ENCODE measurements at places on chromosomes 5 and 9.

GRCh38 chr5:63217422-63217821 is 638.8 kb downstream of the LRRC70 start:
- no peaks in the 10 kb centered on the region for H3K27me3 ChIP-seq
- DNase-seq: no peak
- no peak overlapping the region for H3K4me3 ChIP-seq

DNA sequence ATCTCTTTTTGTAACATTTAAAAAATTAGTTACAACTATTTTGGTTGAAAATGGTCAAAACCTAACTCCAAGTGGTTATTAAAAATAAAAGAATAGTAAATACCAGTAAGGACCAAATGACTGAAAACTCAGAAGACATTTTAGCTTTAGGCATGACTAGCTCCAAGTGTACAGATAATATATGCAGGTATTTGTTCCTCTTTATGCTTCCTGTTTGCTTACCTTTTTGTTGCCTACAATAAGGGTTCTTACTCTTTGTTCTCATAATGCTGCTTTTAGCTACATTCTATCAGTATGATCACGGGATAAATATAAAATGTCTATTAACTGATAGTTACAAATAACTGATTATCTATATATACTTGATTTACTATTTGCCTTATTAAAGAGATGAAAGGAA is 259.6 kb downstream of the CDH12 start:
- no peak overlapping the region for H3K4me3 ChIP-seq
- H3K4me1 ChIP-seq: no peaks in the 10 kb centered on the region
- no peak overlapping the region for H3K27ac ChIP-seq

DNA sequence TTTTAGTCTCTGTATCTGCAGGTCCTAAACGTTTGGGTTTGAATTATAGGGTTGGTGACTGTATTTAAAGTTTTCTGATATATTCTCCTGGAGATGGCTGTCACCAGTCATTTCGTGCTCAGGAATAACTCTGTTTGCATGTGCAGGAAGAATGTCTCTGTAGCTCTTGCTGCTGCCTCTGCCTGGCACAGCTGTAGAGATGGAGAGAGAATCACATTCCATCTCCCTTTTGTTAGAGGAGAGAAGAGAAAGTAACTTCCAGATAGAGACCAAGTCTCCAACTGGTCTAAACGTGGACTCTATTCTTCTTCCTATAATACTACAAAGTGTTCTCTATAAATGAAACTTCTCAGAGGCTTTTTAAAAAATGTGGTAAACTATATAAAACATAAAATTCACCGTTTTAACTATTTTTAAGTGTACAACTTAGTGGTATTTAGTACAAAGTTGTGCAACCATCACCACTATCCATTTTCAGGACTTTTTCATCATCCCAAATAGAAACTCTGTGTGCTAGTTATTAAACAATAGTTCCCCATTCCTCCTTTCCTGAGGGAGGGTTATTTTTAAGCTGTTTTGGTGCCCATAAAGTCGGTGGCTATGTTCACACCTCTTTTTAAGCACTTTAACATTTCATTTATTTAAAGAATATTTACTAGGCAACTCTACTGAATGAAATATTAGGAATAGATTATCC is 20.7 kb upstream of the STARD4 start:
- H3K4me1 ChIP-seq: no peaks in the 10 kb centered on the region
- no peak overlapping the region for H3K27ac ChIP-seq
- no peak overlapping the region for H3K4me3 ChIP-seq
- H3K27me3 ChIP-seq: no peaks in the 10 kb centered on the region

DNA sequence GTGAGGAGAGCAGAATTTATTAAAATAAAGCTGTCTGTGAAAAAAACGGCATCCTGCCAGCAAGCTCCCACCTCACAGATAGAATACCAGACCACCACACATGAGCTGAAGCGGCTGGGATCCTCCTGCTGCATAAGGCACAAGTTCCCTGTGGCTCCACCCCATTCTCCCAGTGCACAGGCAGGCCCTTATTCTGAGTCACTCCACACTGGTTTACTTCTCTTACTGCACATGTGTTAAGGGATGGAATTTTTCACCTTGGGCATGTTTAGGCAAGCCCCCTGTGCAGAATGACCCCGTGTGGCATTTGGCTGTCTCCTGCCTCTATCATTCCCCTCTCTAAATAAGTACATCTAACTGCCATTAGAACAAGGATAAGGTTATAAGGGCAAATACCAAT is 115.0 kb upstream of the ELAVL2 start:
- H3K4me3 ChIP-seq: no peak overlapping the region
- no peaks in the 10 kb centered on the region for H3K27me3 ChIP-seq
- no peak overlapping the region for H3K27ac ChIP-seq
- H3K36me3 ChIP-seq: no peaks in the 10 kb centered on the region
- no peaks in the 10 kb centered on the region for H3K4me1 ChIP-seq

DNA sequence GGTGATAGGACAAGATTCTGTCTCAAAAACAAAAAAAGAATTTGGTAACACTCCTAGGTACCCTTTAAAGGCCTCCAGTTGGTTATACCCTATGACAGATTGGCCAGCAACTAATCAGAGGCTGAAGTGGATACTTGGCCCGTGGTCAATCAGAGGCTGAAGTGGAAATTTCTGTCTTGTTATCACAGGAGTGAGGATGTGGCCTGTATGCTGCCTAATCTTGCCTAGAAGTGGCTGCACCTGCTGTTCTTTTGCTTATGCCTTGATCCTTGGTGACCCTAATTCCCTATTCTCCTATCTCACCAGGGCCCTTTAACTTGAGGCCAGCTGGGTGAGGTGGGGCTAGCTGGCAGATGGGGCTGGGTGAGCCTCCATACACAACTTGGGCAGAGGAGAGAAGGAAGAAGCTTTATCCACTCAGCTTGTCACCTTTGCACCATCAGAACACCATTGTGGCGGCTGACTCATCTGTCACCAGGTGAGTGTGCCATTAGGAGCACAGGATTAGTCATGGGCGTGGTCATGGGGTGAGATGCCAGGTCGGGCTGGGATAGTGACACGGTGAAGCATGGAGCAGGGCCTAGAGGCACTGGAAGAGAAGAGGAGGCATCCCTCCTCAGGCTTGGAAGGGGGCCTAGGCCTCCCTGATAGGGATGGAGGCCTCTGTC is 41.5 kb downstream of the SAR1B start:
- DNase-seq: no peak
- no peak overlapping the region for H3K27ac ChIP-seq
- no peak overlapping the region for H3K4me3 ChIP-seq
- no peaks in the 10 kb centered on the region for H3K27me3 ChIP-seq

DNA sequence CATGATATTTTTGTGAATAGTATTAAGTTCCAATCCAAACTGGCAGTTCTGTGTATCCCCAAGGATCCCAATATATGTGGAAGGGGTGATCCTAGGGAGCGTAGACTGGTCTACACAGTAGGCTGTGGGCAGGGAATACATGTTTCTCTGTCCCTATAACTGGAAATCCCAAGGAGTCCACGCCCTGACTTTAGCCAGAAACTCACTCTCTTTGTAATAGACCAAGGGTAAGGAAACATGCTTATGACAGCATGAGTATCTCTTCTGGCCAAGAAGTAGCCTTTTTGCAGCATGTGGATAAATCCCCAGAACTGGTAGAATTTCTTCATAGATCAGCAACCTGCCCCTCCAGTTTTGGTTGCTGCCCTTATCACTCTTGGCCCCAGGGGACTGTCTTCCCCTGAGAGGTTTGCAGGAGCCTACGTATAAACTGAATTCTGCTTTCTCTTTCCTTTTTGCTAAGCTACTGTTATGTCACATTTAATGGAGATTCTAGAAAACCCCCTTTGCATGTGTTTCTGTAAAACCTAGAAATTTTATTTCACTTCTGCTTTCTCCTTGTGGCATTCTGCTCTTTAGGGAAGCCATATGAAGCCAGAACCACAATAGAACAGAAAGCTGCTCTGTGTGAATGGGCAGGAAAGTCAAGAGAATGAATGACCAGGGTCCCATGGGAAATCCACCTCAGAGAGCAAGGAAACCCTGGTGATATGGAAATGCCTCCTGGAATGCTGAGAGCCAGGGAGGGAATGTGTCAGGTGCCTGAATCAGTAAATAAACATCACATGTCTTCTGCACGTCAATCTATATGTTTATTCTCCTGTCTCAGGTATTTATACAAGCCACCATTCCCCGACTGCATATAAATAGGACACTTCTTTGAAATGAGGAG is 3.5 kb downstream of the IFNA2 start:
- H3K27me3 ChIP-seq: no peaks in the 10 kb centered on the region
- H3K27ac ChIP-seq: no peak overlapping the region
- no peaks in the 10 kb centered on the region for H3K36me3 ChIP-seq
- no peak for DNase-seq

GRCh38 chr9:107727086-107727780 is 237.7 kb upstream of the KLF4 start:
- no peak for DNase-seq
- H3K27ac ChIP-seq: no peak overlapping the region
- no peaks in the 10 kb centered on the region for H3K27me3 ChIP-seq
- H3K36me3 ChIP-seq: no peaks in the 10 kb centered on the region

DNA sequence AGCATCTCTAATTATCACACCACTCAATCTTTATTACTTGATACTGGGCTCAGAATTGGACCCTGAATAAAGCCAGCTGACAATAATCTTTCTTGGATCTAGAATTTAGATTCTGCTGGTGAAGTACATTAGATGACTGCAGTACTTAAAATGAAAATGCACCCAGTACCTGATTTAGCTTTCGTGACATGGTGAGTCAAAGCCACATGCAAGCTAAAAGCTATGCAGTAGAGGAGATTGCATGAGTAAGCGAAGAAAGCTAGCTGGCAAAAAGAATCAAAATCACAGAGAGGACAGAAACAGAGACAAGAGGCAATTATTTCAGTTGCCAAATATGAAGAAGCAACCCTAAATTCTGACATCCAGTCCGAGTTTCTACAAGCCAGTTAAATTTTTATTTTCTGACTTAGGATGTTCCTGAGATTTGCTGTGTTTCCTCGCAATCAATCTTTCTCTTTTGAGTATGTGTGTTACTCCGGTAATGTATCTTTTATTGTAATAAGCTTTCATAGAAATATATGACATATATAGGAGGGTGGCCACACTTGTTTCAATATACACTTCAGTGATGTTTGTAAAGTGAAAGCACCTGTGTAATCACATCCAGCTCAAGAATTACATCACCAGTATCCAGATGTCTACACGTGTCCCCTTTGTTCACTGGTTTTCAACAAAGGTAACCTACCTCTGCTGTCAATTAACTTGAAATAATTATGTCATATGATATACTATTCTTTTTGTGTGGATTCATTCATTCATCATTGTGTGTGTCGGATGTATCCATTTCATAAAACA is 101.7 kb downstream of the CDH18 start:
- no peak overlapping the region for H3K27ac ChIP-seq
- H3K36me3 ChIP-seq: no peaks in the 10 kb centered on the region
- H3K27me3 ChIP-seq: no peaks in the 10 kb centered on the region
- H3K4me1 ChIP-seq: no peaks in the 10 kb centered on the region
- DNase-seq: no peak
- H3K4me3 ChIP-seq: no peak overlapping the region

DNA sequence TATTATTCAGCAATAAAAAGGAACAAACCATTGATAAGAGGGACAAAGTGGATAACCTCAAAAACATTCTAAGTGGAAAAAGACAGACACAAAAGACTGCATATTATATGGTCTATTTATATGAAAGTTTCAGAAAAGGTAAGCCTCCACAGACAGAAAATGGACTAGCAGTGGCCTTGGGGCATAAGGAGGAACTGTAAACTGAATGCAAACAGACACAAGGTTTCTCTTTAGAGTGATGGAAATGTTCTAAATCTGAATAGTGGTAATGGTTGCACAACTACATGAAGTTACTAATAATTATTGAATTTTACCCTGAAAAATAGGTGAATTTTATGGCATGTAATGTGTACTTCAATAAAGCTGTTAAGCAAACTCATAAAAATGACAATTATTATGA is 286.3 kb upstream of the PAPPA start:
- no peaks in the 10 kb centered on the region for H3K36me3 ChIP-seq

DNA sequence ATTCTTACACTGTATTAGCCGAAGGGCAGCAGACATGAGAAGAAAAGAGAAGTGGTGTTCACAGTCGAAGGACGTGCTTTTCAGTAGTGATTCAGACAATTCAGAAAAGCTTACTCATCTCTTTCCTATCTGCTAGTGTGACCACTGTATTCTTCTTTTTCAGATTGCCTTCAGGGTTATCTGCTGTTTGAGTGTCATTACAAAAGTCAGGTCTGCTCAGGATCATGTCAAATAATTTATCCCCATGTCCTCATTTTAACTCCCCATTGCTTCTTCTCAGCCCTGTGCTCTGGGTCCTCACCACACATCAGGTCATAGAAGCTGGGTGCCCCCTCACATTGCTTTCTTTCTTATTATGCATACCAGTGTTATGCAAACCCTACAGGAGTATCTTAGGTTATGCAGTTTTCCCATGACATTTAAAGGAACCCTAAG is 394.0 kb downstream of the CETN3 start:
- no peaks in the 10 kb centered on the region for H3K27me3 ChIP-seq
- H3K4me3 ChIP-seq: no peak overlapping the region
- no peaks in the 10 kb centered on the region for H3K4me1 ChIP-seq
- DNase-seq: no peak
- H3K36me3 ChIP-seq: no peaks in the 10 kb centered on the region

- no peak overlapping the region for H3K27ac ChIP-seq
- no peaks in the 10 kb centered on the region for H3K27me3 ChIP-seq
- DNase-seq: no peak
- no peak overlapping the region for H3K4me3 ChIP-seq
These were observed 74.9 kb downstream of the CAMK4 start for GRCh38 chr5:111299067-111299481.

GRCh38 chr5:58043032-58043945 is 416.6 kb downstream of the PLK2 start:
- no peak overlapping the region for H3K27ac ChIP-seq
- no peaks in the 10 kb centered on the region for H3K36me3 ChIP-seq
- H3K4me3 ChIP-seq: no peak overlapping the region
- H3K27me3 ChIP-seq: no peaks in the 10 kb centered on the region
- H3K4me1 ChIP-seq: no peaks in the 10 kb centered on the region
- no peak for DNase-seq

DNA sequence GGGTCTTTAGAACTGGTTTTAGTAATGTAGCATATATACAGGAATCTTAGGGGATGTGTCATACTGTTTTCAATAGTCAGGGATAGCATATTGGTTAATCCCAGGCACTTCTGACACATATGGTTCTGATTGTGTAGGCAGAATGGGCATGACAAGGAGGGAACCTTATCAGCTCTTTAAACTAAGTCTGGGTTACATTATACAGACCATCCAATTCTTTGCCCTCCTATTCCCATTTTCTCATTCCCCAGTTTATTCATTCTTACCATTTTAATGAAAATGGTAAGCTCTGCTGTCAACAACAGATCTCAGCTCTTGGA is 85.1 kb downstream of the NDUFAF2 start:
- DNase-seq: no peak
- no peaks in the 10 kb centered on the region for H3K4me1 ChIP-seq

- H3K4me1 ChIP-seq: no peaks in the 10 kb centered on the region
- H3K27ac ChIP-seq: no peak overlapping the region
- H3K4me3 ChIP-seq: no peak overlapping the region
- H3K27me3 ChIP-seq: no peaks in the 10 kb centered on the region
- H3K36me3 ChIP-seq: peaks cover 75% of the 10 kb centered on the region
These were observed 51.0 kb downstream of the OTULIN start for GRCh38 chr5:14715481-14715880.

Data from tibial nerve (tissue), 4 donors.